ENCODE measurements at places on chromosomes 7 and 10.
A peak's percentile ranks its signal among the peaks of the same experiment; 100 is the strongest.

DNA sequence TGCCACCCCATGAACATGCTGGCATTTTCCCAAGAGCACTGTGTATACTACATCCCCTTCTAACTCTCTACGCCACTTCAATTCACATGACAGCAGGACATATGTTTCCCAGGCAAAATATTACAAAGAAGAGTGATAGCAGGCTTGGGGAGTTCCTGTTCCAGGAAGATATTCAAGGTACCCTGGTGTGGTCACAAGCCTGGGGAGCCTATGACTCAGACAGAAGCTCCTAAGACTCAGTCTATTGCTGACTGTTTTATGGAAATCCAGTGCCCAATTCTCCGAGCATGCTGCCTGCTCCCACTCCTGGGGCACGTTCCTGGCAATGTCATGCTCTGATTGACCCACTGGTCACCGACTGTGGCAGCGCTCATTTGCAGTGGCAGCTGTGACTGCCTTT, 23.5 kb upstream of the ABLIM1 start:
- peak; percentile 7 for DNase-seq

GRCh38 chr7:116951366-116952292, 1.7 kb upstream of the ST7 start:
- DNase-seq: no peak

DNA sequence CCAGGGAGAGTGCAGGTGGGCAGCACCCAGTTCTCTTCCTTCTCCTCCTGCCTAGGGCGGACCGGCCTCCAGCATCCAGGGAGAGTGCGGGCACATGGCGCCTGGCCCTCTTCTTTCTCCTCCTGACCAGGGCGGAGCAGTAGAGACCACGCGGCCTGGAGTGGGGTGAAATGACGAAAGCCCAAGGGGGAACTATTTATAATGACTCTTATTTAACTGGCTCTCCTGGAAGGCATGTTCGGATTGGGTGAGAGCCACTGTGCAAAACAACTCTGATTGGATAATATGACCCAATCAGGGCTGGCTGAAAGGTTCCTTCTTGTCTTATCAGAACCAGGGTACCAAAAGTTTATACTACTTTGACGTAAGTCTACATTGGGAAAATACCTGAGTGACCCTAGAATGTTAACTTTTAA, 63.1 kb downstream of the ZNF37A start:
- DNase-seq: no peak

GRCh38 chr10:61757525-61758397, 95.0 kb downstream of the CABCOCO1 start:
- peak; percentile 78 for DNase-seq

- no peak for DNase-seq
Measured at GRCh38 chr7:144738708-144739314, 97.0 kb downstream of the TPK1 start.

DNA sequence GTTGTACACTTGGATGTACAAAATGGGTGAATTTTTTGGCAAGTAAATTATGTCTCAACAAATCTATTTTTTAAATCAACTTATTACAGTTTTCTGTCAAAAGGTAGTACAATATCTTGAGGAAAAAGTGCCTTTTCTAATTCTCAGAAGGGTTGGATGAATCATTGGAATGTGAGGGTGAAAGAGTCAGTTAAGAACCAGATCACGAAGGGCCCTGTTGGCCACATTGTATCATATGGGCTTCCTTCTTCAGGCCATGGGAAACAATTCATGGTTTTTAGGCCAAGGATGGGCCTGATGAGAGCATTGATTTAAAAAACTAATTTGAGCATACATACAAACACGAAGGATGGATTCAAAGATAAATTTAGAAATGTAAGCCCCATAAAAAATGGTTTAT, 503.7 kb downstream of the TNS3 start:
- peak; percentile 27 for DNase-seq

GRCh38 chr7:19080093-19080492, 37.3 kb downstream of the TWIST1 start:
- no peak for DNase-seq

DNA sequence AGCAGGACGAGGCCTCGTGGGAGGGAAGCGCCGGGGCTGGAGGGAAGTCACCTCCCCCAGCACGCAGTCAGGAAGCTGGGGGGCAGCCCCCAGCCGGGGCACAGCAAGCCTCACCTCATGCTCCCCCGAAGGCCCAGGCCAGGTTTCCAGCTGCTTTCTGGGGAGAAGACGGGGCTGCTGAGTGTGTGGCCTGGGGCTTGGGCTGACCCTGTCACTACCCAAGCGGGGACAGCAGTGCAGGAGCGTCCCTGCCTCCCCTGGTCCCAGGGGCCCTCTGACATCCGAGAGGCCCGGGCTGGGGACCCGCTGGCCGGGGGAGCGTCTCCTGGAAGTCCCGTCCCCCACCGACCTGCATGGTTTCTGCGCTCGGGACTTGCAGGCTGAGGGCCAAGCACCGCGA, 19.7 kb upstream of the NKX6-2 start:
- no peak for DNase-seq

DNA sequence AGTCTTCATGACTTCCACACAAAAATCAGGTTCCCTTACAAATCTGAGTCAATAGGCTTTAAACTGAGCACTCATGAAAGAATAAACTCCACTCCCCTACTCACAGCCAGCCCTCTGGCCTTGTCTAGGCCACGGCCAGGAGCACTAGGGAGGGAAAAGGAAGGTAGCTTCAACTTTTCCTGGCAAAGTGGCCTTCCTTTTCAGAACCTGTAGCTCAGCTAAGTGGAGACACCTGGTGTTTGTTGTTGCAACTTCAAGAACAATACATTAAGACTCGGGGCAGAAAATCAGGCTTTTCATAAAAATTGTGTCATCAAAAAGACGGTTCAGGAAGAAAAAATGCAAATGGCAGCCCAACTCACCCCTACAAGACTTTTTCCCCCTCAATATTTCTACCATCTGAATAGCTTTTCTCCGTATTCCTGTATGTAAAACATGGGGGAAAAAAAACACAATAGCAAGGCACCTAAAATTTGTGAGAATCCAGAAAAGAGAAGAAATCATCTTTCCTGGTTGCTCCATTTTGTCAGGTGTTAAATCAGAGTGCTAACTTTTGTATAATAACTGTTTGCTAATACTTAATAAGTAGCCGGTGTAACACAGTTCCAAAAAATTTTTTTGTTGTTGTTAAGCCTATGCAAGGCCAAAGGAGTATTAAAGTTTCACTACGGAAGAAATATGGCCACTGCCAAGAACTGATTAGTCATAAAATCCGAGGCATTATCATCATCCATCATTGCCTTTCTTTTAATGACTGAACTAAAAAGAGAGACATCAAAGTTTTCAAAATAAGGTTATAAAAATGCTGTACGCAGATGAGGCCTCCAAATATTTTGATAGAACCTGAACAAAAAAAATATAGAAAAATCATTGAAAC, 66.2 kb upstream of the ARID5B start:
- peak; percentile 58 for DNase-seq

- no peak for DNase-seq
Measured at GRCh38 chr10:62708569-62708968, 96.0 kb upstream of the ADO start.

DNA sequence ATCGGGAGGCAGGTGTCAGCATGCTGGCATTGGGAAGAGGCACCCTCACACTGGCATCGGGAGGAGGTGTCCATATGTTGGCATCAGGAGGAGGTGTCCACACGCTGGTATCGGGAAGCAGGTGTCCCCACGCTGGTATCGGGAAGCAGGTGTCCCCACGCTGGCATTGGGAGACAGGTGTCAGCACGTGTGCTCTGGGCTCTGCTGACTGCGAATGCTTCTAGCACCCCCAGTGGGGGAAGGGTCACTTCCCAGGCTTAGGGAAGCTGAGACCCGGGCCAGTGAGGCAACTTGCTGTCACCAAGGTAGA, 92.5 kb upstream of the IKZF1 start:
- DNase-seq: no peak

DNA sequence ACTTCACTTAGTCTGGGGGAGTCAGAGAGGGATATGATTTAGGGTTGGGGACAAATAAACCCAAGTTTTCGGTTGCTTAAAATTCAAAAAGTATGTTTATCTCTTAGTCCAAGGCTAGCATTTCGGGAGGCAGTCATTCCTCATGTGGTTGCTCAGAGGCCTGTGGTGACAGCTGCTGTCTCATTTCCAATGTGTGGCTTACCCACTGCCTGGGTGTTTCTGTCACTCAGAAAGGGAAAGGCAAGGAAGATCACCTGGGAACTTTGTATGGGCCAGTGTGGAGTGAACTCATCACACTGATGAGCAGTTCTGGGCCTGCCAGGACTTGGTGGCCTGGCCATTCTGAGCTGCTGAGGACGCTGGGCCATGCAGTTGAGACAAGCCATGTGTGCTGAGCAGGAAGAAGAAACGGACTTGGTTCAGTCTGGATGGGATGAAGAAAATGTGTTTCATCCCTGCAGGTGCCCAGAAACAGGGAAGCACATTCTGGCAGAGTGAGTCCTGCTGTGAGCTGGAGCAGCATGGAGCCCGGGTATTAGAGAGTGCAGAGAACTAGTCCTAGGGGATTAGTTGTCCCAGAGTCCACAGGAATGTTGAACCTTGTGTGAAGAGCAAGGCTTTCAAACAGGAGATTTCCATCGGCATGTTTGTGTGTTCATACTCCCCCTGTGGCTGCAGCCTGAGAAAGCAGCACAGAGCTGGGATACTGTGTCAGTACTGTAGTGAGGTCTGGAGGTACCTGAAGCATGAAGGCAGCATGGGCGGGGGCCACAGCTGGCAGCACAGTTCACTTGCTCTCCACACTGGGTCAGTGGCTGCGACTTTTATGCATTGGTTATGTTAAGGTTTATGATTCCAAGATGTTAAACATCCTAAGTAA, 211.1 kb upstream of the IGFBP3 start:
- peak; percentile 15 for DNase-seq

GRCh38 chr7:22543169-22543568, 43.2 kb upstream of the STEAP1B start:
- DNase-seq: no peak

DNA sequence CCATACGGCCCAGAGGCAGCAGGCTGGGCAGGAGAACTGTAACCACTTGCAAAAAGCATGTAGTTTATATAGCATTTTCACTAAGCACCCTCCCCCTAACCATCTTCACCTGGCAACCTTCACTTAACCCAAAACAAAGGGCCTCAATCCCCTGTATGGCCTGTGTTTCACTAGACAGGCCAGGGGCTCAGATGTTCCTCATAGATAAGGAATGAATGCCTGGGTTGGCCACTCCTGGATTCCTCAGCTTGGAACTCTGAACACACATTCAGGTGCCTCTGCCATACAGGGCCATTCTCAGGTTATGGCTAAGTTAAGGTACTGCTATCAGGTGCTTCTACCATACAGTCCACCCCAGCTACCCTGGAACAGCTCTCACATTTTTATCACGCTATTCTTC, 10.3 kb upstream of the TMEM168 start:
- DNase-seq: no peak

DNA sequence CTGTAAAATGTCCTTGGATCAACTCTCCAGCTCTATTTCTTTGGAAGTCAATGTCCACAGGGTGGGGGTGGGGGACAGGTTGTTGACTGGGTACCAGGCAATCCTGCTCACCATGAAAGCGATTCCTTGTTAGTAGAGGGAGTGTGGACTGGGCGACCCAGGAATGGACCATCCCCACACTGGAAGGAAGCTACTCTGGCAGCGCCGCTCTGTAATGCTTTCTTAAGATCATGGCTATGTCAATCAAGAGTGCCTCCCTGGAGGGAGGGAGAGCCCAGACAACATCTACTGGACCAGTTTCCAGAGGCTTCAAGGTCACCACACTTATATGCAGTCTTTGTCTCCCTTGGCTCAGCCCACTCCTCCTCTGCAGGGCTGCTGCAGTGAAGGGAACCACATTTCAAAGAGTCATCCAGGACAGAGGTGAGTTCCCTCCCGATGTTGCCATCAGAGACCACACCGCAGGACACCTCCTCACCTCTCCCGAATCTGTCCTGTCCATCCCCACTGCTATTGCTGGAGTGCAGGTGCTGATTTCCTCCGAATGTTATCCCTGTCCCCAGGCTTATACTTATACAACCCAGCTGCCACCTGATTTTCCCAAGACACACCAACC, 6.9 kb downstream of the GIMAP5 start:
- no peak for DNase-seq

GRCh38 chr10:79063071-79063491, 5.7 kb upstream of the ZMIZ1 start:
- DNase-seq: no peak

DNA sequence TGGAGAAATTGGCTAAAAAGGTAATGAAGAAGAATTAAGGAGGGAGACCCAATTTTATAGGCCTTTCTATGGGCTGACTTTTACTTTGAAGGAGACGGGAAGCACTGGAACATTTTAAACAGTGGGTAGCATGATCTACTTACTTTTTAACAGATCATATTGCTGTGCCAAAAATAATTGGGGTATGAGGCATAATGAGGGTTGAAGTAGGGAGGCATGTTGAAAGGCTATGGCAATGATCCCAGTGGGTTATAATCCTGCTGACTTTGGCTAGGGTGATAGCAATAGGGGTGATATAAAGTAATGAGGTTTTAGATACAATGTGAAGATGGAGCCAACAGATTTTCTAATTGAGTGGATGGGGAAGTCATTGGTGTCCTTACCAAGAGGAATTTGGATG, 73.2 kb downstream of the GPR37 start:
- DNase-seq: peak; percentile 39

DNA sequence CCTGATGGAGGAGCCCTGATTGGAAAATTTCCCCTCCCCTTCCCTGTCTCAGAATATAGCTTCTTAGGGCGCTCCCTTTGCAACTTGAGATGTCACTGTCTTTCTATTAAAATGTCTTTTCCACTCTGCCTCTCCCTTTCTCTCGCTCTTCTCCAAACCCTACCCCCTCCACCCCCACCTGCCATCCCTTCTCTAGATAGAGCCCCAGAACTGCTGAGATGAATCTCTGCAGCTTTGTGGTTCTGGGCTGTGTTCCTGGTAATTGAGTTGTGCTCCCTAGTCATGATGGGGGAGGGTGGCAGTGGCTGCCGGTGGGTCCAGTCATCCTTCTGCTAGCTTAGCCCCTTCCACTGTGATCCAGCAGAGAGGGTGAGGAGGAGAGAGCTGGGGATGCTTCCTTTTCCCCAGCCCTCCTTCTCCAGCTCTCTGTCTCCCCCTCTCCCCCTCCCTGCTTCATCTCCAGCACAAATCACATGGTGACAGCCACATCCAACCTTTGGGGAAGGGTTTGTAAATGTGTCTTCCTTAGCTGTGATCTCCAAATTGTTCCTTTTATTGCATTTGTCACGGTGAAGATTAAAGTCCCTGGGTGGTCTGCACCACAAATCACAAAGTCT, 50.8 kb upstream of the BTRC start:
- no peak for DNase-seq

DNA sequence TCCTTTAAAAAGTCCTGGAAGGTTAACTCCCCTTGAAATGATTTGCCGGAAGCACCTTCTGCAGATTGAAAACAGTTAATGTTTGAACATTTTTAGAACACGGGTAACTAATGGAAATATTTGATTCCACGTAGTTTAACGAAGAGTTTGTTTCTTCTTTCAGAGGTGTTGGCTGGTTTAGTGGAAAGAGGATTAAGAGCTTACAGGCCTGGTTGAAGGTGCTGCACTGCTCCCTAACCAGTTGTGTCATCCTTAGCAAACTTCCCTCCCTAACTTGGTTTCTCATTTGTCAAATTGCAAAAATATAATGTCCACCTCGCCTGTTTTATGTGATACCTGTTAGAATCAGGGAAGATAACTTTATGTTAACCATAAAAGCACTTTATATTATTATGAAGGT, 243.0 kb upstream of the FZD8 start:
- no peak for DNase-seq
